ENCODE measurements at places on chromosomes 4 and X.

DNA sequence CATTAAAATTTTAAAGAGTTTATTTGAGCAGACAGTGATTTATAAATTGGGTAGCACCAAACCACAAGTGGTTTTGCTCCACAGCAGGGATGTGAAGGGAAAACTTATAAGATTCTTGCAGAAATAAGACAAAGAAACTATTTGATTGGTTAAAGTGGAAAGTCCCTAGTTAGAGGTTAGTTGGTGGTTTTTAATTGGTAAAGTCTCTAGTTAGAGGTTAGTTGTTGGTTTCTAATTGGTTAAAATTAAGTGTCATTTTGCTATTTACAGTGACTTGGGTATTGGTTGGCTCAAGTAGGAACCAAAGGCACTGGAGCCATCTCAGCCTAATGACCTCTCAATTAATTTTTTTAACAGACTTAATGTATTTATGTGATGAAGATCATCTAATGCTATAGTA lies 23.0 kb downstream of the ATG4A start:
- no peak for DNase-seq

DNA sequence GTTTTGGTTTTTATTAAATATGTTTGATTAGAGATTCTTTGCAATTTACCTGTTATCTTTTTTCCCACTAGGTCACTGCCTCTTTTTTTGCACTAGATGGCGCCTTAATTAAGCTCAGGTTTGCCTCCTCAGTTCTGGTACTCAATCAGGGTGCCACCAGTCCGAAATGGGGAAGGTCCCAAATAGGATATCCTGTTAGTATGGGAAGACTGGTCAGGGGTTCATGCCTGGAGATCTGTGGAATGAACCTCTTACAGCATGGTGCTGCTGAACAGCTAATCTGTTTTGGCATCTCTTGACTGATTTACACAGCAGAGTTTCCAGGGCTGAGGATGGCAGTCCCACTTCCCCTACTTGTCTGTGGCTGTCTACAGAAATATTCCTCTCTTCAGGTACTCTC lies 24.2 kb upstream of the VSIG1 start:
- peak; percentile 31 for DNase-seq

DNA sequence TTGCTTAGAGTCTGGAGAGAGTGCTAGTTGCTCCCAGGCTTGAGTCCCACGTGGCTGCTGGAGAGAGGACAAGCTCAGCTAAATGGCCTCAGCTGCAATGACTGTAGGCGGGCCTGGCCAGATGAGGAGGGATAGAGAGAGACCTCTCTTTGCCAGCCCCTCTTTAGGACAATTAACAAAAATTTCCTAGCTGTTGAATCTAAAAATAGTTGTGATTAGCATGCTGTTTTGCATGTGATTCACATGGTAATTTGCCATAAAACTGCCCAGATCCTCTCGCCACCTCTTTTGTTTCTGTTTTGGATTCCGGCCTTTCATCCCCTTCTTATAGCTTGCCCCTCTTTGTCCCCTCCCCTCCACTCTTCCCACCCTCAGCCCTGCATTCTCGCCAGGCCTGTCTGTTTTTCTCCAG lies 28.9 kb upstream of the PRPS1 start:
- no peak for DNase-seq

GRCh38 chr4:1269209-1269608 lies 20.3 kb upstream of the CTBP1 start:
- no peak for DNase-seq

- DNase-seq, result no peak
These were observed 120.7 kb downstream of the LDB2 start for GRCh38 chr4:16777726-16778125.

GRCh38 chr4:107906458-107907100 lies 24.8 kb upstream of the CYP2U1 start:
- DNase-seq, result no peak

GRCh38 chrX:1521459-1521956 lies 15.5 kb downstream of the P2RY8 start:
- peak; percentile 82 for DNase-seq

- no peak for DNase-seq
These were observed 211.2 kb downstream of the CPEB2 start for GRCh38 chr4:15213302-15213970.

- DNase-seq, result no peak
These were observed 95.8 kb upstream of the EGFL6 start for GRCh38 chrX:13473442-13474163.

DNA sequence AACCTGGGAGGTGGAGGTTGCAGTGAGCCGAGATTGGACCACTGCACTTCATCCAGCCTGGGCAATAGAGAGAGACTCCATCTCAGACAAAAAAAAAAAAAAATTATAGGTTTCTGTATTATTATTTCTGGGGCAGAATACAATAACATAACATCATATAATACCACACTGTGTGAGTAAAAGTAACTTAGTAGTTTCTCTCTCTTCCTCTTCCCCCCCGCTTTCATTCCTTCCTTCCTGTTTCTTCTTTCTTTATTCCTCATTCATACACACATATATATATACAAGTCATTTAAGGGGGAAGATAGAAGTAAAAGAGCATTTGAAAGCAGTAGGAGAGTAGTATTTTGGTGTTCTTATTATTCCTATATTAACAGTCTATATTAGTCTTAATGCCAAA lies 55.9 kb upstream of the FHDC1 start:
- no peak for DNase-seq

GRCh38 chr4:169164669-169165415 lies 105.9 kb downstream of the SH3RF1 start:
- no peak for DNase-seq

- DNase-seq, result no peak
These were observed 2.9 kb downstream of the ADRA2C start for GRCh38 chr4:3768842-3769641.

- no peak for DNase-seq
These were observed 4.6 kb upstream of the CDKL2 start for GRCh38 chr4:75634951-75635350.

GRCh38 chrX:130028196-130028595 lies 45.8 kb downstream of the BCORL1 start:
- peak; percentile 8 for DNase-seq

GRCh38 chr4:15481961-15482745 lies 12.5 kb downstream of the CC2D2A start:
- no peak for DNase-seq

DNA sequence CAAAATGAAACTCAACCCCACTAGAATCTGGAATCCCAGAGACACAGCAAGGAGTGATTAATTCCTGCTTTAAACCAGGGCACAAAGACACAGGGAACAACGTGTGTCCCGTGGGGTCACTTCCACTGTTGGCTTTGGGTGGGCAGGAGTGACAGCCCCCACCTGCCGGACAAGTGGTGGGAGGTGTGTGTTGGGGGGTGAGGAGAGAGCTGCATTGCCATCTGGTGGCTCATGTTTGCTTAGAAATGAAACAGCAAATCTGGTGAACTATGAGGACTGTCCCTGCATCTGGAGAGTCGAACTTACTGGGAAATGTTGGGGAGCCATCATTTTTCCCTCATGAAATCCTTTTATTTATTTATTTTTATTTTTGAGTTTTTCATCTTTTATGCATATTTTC lies 75.9 kb upstream of the AFAP1 start:
- no peak for DNase-seq

DNA sequence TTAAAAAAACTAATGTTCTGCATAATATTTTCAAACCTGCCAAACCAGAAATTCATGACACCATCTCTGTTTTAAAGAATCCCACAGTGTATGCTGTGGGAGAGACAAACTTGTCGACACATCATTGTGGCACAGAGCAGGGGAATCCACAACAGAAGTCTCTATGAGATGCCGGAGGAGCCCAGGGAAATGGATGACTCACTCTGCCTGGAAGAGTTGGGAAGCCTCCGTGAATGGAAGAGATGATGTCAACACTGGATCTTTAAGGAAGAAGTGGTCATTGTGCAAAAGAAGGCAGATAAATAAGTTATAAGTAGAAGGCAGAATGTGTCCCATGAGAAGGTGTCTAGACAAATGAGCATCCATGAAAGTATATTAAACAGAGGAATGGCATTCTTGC lies 595.1 kb downstream of the RAB28 start:
- DNase-seq, result no peak

DNA sequence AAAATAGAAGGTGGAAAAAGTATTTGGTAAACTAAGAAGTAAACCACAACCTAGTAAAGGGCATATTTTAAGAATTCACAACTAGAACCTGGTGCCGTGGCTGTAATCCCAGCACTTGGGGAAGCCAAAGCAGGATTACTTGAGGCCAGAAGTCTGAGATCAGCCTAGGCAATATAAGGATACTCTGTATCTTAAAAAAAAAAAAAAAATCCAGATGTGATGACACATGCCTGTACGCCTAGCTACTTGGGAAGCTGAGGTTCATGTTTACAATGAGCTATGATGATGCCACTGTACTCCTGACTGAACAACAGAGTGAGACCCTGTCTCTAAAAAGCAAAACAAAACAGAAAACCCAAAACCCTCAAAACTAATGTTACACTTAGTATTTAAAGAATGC lies 294.9 kb upstream of the ZCCHC13 start:
- no peak for DNase-seq

DNA sequence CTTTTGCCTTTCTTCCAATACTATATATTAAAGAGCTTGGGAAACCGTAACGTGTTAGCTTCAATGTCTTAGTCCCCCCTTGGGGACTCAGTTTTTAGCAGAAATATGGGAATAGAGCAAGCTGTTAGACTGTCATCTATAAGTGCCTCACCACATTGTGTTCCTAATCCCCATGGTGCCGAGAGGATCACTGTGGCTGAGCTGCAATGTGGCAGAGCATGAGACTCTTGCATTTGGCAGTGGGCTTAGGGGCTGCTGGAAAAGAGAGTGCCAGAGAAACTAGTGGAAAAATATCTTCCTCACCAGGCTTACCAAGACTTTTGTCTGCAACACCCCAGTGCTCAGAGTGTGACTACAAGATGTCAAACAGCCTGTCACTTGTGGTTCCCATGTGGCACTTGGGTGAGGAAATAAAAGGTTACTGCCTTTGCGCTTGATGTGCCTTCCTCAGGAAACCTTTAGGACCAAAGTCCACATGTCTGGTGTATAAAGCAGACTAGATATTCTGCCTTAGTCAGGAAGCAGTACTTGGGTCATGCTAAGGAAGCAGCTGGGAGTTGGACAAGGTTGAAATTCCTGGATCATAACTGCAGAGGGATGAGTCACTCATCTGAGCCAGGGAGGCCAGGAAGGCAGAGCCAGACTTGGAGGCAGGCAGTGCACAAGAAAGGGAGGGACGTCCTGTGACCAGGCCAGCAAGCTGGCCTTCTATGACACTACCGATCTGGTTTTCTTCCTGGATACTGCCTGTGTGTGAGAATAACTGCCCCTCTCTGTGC lies 9.7 kb upstream of the MAGEA4 start:
- DNase-seq, result no peak

DNA sequence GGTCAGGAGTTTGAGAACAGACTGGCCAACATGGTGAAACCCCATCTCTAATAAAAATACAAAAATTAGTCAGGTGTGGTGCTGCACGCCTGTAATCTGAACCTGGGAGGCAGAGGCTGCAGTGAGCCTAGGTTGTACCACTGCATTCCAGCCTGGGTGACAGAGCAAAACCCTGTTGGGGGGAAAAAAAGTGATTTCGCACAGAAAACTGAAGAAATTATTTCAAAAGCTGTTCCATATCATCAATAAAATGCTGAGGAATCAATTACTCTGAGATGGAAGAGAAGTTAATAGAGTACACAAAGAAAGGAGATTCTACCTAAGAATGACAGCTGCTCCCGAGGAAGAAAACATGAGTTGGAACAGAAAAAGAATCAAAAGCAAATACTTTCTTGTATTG lies 95.9 kb downstream of the PDGFC start:
- no peak for DNase-seq

GRCh38 chrX:675955-676295 lies 45.3 kb downstream of the SHOX start:
- DNase-seq, result no peak

DNA sequence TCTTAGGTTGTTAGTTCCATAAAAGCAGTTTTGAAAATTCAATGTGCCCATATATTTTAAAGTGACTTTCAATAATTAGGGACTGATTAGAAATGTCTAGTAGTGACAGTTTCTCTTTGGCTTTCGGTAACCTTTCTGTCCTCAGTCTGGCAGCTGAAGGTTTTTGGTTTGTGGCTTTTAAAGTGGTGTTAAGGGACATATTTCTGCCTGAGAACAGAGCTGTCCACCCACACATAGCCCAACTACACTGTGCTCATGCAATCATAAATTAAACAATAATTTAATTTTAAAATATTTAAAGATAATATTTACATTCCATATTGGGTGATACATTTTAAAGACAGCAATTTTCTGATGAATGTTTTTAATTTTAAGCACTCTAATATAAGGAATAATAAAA lies 335.0 kb upstream of the TENM3 start:
- DNase-seq, result no peak

DNA sequence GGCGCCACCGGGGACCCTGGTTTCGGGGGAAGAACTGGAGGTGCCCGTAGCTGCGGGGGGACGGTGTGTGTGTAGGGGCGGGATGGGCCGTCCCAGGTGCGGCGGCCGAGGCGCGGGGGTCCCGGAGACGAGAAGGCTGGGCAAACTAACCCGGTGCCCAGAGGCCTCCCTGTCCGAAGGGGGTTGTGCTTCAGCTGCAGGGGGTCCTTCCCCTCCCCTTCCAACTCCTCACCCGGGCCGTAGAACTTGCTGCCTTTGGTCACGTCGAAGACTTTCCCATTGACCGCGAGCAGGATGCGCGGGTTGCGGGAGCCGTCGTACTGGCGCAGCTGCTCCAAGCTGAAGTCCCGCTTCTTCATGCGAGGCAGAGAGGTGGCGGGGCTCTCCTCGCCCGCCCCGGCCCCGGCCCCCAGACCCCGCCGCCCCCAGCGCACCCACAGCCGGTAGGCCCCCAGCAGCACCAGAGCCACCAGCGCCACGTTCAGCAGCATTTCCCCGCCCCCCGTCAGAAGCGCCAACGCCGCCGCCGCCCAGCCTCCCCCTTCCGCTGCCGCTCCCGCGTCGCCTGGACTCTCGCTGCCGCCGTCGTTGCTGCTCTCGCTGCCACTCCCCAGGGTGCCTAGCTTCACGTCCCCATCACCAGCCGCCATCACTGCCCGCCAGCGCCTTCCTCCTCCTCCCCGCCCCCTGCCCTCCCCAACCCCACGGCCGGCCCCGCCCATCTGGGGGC lies at the start of gene PGRMC2:
PGRMC2 (minus strand) TSS at position 673 of the 730 bp plus-strand sequence; CDS start at position 650, 23 bp downstream.
- DNase-seq, result no peak

DNA sequence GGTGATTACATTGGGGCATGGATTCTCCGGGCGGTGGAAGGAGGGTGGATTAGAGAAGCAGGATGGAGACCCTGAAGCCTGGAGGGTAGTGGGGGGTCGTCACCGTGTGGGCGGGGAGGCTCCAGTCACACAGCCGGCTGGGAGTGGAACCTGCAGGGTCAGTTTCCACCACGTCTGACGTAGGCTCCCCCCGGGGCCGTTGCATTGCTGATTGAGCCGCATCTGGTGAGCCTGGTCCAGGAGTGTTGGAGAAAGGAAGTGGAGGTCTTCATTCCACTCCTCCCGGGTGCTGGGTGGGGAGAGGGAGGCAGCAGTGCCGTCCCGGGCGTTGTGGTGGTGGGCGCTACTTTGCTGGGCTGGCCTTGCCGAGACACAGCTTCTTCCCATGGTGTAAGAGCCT lies 28.1 kb downstream of the TBC1D14 start:
- DNase-seq, result no peak

- no peak for DNase-seq
These were observed 191.3 kb downstream of the MID1IP1 start for GRCh38 chrX:38992441-38993096.

- DNase-seq, result no peak
These were observed 46.3 kb downstream of the ARHGAP6 start for GRCh38 chrX:11619441-11619840.

All from central memory CD4-positive, alpha-beta T cell (primary cell).